Muscle of arm (tissue), 14 donors: ENCODE measurements at places on chromosomes 7 and 10. TPM values are rescaled to one million over a fixed set of nuclear protein-coding genes. Genes with fewer than 3 reads are reported as not detected.

- no peak for DNase-seq
These were observed 227.5 kb upstream of the NPVF start for GRCh38 chr7:25455683-25456251.

DNA sequence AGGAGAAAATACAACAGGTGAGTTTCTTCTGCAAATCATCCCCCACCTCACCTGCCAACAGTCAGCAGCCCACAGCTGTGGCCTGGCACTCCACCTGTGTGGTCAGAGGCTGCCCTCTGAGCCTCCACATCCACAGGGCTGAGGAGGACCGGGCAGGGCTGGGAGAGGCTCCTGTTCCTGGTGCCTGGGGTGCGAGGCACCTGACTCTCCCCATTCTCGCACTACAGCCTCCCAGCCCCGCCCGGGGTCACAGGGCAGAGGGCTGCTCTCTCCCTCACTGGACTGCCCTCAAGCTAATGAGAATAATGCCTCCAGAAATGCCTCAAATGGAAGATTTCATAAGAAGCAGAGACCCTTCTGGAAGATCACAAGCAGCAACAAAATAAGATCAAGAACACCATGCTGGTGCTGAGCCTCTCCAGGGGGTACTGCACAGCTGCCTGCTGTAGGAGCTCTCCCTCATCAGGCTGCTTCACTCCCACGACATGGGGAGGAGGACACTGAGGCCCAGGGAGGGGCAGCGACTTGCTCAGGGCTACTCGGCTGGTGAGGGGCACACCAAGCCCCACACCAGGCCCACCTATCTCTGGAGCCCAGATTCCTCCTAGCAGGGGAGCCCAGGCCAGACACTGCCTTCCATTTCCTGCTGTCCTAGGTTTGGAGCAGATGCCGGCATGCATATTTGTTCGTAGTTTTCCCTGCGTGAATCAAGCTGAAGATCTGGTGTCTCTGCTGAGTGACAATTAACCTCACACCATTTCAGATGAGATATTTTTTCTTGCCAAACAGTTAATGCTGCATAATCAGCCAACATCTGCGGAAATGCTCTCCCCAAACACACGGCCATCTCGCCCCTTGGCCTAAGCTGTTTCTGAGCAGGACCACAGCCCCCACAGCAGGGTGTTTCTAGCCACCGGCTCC lies 76.5 kb downstream of the FAM53B start:
- no peak for DNase-seq

DNA sequence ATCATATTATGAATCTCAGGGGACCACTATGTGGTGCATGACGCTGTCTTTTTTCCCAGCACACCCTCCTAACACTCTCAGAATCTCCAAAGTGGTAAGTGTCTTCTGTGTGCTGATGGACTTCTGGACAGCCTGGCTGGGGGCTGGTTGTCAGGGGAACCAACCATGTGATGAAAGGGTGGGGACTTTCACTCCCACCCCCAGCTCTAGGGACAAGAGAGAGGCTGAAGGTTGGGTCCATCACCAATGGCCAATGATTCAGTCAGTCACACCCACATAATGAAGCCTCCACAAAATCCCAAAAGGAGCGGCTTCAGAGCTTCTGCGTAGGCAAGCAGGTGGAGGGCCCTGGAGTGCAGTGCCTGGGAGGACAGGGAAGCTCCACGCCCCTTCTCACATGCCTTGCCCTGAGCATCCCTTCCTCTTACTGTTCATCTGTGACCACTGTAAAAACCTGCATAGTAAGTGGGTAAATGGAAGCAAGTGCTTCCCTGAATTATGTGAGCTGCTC lies 44.6 kb downstream of the RASGEF1A start:
- no peak for DNase-seq

DNA sequence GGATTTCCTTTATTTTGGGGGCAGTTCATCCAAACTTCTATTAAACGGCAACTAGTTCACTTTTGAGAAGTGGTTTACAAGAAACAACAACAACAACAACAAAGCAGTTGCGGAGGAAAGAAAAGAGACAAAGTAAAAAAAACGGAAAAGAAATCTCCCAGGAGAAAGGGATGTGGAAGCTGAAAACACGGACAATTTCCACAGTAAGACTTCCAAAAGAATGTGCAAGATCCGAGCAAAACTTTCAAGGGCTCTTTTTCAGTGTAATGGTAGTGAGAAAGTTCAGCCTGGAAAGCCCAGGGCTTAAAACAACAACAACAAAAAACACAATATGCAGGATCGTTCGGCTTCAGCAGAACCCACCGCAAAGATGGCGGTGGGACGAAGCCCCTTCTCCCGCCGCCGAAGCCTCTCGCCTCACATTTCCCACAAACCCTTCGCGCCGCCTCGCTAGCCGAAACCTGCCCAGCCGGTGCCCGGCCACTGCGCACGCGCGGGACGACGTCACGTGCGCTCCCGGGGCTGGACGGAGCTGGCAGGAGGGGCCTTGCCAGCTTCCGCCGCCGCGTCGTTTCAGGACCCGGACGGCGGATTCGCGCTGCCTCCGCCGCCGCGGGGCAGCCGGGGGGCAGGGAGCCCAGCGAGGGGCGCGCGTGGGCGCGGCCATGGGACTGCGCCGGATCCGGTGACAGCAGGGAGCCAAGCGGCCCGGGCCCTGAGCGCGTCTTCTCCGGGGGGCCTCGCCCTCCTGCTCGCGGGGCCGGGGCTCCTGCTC lies at the start of gene TNKS2:
Gene TNKS2, plus strand, starts transcription at position 553 of the 775 bp plus-strand sequence. CDS start 265 bp downstream, outside the sequence.
- DNase-seq, result peak; percentile 96

DNA sequence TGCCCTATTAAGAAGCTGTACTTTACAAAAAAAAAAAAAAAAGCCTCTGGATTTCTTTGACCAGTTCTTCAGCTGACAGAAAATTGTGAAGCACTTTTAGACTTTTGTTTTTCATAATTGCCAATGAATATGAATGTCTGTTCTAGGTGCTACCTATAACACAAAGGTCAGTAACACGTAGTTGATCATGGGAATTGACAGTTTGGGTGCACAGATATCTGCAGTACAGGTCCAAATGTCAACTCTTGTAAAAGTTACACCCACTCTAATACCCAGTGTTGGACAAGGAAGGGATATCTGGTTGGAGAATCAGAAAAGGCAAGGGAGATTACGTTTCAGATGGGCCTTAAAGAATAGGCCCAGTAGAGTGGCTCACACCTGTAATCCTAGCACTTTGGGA lies 1.8 kb downstream of the REEP3 start:
- DNase-seq, result no peak

DNA sequence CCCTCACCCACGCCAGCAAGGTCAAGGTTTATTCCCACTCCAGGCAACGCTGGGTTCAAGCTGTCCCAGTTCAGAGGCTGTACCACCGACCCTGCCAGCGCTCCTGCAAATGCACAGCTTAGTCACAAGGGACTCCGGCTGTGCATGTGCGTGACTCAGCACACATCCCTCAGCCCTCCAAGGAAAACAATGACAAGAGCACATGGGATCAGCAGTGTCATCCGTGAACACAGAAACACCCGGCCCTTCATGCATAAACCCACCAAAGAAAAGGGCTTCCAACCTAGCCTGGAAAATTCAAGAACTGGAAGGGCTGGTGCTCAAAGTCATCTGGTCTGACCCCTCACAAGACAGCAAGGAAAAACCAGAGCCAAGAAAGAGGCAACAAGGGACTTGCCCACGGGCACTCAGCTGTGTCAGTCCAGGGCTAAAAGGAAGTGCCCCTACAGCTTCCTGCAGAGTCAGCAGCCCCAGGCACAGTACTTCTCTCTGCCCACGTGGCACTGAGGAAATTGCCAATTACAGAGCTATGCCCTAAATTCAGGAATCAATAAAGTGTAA lies 106.1 kb downstream of the KCNMA1 start:
- DNase-seq, result no peak

- no peak for DNase-seq
These were observed 141.7 kb upstream of the KCND2 start for GRCh38 chr7:120131096-120131839.

Gene ELFN1
- 3.9 TPM for polyA plus RNA-seq

- no peak for DNase-seq
These were observed 12.7 kb upstream of the MIOS start for GRCh38 chr7:7554021-7554432.
